ENCODE measurements at places on chromosomes 1 and 21. TPM values are rescaled to one million over a fixed set of nuclear protein-coding genes. Genes with fewer than 3 reads are reported as not detected.

HPCAL4 gene
- polyA plus RNA-seq = 0.13 TPM

DNA sequence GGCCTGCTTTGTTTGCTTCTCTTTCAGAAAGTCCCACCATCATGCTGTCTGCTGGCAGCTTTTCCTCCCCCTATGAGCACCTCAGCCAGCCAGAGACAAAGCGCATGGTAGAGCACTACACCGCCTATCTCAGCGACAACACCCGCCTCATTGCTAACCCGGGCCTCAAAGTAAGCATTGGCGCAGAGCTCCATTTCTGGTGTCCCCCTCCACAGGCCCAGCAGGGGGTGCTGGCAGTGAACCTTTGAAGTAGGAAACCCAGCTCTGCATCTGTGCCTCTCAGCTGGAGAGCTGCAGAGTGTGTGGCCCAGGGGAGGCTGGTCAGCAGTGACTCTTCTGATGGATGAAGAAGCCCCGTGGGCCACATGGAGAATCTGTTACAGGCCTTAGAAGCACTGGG, 81.2 kb upstream of the RAVER2 start:
- no peaks in the 10 kb centered on the region for H3K36me3 ChIP-seq
- H3K27ac ChIP-seq = no peak overlapping the region
- H3K4me3 ChIP-seq = no peak overlapping the region
- H3K27me3 ChIP-seq = peaks cover 2% of the 10 kb centered on the region
- no peaks in the 10 kb centered on the region for H3K4me1 ChIP-seq
- DNase-seq = no peak

GPR137B gene
- polyA plus RNA-seq = 9.1 TPM

GRCh38 chr1:39666772-39667171, 5.1 kb downstream of the NT5C1A start:
- H3K36me3 ChIP-seq = no peaks in the 10 kb centered on the region
- H3K4me1 ChIP-seq = no peaks in the 10 kb centered on the region
- no peak for DNase-seq
- no peak overlapping the region for H3K4me3 ChIP-seq
- H3K27me3 ChIP-seq = peaks cover 12% of the 10 kb centered on the region

SH2D5 gene
- polyA plus RNA-seq = not detected

DNA sequence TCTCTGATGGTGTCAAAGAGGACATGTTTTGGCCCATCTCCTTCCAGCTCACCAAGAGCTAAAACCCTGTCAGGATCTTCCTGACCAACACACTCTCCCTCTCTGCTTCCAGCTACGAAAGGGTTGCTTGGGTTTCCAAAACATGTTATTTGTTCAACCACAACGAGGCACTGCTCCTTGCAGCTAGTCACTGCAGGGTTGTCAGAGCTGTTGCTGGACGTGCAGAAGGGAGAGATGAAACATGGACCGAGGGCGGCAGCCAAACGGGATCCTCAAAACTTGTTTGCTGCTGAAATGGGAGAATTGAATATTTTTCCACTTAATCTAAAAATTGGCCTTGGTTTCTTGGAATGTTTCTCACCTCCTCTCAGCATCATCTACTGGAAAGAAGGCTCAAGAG, 12.4 kb downstream of the ZBTB18 start:
- H3K4me3 ChIP-seq = no peak overlapping the region
- no peak for DNase-seq
- no peak overlapping the region for H3K27ac ChIP-seq
- H3K27me3 ChIP-seq = peaks cover 8% of the 10 kb centered on the region
- H3K36me3 ChIP-seq = no peaks in the 10 kb centered on the region
- H3K4me1 ChIP-seq = no peaks in the 10 kb centered on the region

DNA sequence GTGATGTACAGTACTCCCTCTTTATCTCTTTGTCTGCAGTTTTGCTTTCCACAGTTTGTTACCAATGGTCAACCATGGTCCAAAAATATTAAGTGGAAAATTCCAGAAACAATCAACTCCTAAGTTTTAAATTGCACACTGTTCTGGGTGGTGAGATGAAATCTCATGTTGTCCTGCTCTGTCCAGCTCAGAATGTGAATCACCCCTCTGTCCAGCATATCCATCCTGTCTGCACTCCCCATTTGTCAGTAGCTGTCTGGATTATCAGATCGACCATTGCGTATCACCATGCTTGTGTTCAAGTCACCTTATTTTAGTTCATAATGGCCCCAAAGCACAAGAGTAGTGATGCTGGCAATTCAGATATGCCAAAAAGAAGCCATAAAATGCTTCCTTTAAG, 118.2 kb upstream of the PDE4B start:
- no peak overlapping the region for H3K4me3 ChIP-seq
- H3K27me3 ChIP-seq = peaks cover 6% of the 10 kb centered on the region
- H3K4me1 ChIP-seq = no peaks in the 10 kb centered on the region

- peak overlapping the region; percentile 89 for H3K27ac ChIP-seq
- peak overlapping the region; percentile 84 for H3K4me3 ChIP-seq
- H3K36me3 ChIP-seq = no peaks in the 10 kb centered on the region
- no peaks in the 10 kb centered on the region for H3K27me3 ChIP-seq
- H3K4me1 ChIP-seq = peaks cover 80% of the 10 kb centered on the region
These were observed 281.0 kb downstream of the PTPRC start for GRCh38 chr1:198919667-198920398.

NBPF4 gene
- not detected for polyA plus RNA-seq

DNA sequence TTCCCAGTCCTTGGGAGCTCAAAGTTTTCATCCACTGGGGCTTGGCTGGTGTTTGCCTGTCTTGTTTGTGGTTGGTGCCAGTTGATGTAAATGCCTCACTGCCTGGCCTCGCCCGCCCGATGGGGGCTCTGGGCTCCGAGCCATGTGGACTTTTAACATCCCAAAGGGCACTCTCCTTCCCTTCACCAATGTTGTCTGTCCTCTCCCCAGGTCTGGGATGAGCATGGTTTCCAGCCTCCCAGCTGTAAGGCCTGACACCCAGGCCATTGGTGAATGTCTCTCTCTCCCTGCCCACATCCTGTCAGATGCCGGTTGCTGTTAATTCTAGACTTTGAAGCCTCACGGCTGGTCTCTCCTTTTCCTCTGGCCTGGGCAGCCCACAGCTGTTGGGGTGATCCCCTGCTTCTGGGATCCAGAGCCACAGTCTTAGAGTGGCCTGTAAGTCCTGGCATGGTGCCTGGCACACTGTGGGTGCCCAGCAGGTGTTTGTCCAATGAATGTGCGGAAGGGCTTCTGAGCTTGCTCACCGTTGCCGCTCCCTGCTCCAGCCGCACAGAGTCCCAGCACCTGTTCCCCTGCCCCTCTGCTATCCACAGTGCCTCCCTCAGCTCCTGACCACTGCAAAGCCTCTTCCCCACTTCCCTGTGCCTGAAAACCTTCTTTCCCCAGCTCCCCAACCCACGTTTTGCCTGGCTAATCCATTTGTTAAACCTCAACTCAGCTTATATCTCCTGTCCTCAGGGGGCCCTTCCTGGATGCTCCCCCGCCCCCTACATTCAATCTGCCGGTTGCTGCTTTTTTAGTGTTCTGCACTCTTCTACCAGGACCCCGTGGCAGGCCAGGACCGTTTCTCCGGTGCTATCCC, 3.3 kb upstream of the C1orf174 start:
- peaks cover 36% of the 10 kb centered on the region for H3K4me1 ChIP-seq
- H3K36me3 ChIP-seq = no peaks in the 10 kb centered on the region
- DNase-seq = peak; percentile 69
- H3K27me3 ChIP-seq = peaks cover 9% of the 10 kb centered on the region
- H3K27ac ChIP-seq = peak overlapping the region; percentile 82

TACSTD2 gene
- polyA plus RNA-seq = not detected

DNA sequence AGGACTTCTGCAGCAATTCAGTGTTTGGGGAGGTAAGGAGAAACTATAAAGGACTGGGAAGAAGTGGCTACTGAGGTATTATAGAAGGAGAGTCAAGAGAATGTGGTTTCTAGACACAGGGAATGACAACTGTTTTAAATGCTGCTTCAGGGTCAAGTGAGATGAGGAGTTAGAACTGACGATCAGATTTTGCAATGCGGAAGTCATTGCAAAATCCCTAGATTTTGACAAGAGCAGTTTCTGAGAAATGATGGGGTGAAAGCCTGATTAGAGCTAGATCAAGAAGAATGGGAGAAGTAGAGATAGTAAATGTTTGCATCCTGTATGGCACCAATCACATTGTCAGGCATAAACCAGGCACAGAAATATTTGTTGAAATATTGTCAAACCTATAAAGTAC, 4.7 kb upstream of the TSNAX start:
- no peak for DNase-seq
- no peak overlapping the region for H3K27ac ChIP-seq
- H3K4me1 ChIP-seq = peaks cover 15% of the 10 kb centered on the region
- H3K4me3 ChIP-seq = no peak overlapping the region

GRCh38 chr1:114342376-114342775, 168.6 kb downstream of the TRIM33 start:
- H3K36me3 ChIP-seq = no peaks in the 10 kb centered on the region
- H3K4me1 ChIP-seq = peaks cover 96% of the 10 kb centered on the region
- H3K27ac ChIP-seq = peak overlapping the region; percentile 96

GRCh38 chr21:35256468-35256988, 207.4 kb upstream of the RUNX1 start:
- no peaks in the 10 kb centered on the region for H3K4me1 ChIP-seq
- peak overlapping the region; percentile 70 for H3K4me3 ChIP-seq
- peaks cover 1% of the 10 kb centered on the region for H3K27me3 ChIP-seq
- H3K36me3 ChIP-seq = no peaks in the 10 kb centered on the region
- H3K27ac ChIP-seq = peak overlapping the region; percentile 12
- DNase-seq = no peak

GRCh38 chr1:243597383-243597782, 252.7 kb downstream of the AKT3 start:
- peak; percentile 3 for DNase-seq
- peaks cover 6% of the 10 kb centered on the region for H3K27me3 ChIP-seq
- peaks cover 54% of the 10 kb centered on the region for H3K4me1 ChIP-seq
- peaks cover 7% of the 10 kb centered on the region for H3K36me3 ChIP-seq

DNA sequence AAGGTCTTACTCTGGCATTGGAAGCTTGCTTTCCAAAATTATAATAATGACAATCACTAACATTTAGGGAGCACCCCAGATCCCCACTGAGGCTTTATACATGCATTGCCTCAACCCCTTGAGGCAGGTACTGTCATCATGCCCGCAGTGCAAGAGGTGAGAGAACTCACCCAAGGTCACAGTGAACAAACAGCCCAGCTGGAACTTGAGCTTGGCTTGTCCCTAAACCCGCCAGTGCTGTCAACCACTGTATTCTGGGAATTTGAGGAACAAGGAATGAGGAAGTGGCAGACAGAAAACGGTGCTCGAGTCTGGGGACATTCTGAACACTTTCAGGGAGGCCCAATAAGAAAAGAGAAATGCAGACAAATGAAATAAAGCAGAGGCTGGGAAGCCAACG, 34.6 kb upstream of the TLR5 start:
- H3K27ac ChIP-seq = no peak overlapping the region
- H3K36me3 ChIP-seq = no peaks in the 10 kb centered on the region
- peaks cover 8% of the 10 kb centered on the region for H3K27me3 ChIP-seq
- H3K4me3 ChIP-seq = no peak overlapping the region
- H3K4me1 ChIP-seq = no peaks in the 10 kb centered on the region

DNA sequence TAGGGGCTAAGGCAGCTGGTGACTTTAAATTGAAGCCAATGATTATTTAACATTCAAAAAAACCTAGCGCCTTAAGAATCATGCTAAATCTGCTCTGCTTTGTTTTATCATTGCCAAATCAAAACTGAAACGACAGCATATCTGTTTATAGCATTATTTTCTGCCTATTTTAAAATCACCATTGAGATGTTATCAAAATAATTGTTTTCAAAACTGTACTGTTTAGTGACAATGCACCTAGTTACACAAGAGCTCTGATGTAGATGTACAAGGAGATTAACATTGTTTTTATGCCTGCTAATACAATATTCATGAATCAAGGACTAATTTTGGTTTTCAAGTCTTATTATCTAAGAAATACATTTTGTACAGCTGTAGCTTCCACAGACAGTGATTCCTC, 1521.3 kb downstream of the AMY1C start:
- no peak overlapping the region for H3K4me3 ChIP-seq
- no peak overlapping the region for H3K27ac ChIP-seq
- H3K36me3 ChIP-seq = peaks cover 4% of the 10 kb centered on the region

GRCh38 chr1:57550092-57550491, 126.2 kb upstream of the DAB1 start:
- H3K36me3 ChIP-seq = no peaks in the 10 kb centered on the region
- no peak overlapping the region for H3K27ac ChIP-seq
- DNase-seq = no peak
- H3K4me3 ChIP-seq = no peak overlapping the region
- H3K4me1 ChIP-seq = no peaks in the 10 kb centered on the region

AGPAT3 gene
- 5.6 TPM for polyA plus RNA-seq

DNA sequence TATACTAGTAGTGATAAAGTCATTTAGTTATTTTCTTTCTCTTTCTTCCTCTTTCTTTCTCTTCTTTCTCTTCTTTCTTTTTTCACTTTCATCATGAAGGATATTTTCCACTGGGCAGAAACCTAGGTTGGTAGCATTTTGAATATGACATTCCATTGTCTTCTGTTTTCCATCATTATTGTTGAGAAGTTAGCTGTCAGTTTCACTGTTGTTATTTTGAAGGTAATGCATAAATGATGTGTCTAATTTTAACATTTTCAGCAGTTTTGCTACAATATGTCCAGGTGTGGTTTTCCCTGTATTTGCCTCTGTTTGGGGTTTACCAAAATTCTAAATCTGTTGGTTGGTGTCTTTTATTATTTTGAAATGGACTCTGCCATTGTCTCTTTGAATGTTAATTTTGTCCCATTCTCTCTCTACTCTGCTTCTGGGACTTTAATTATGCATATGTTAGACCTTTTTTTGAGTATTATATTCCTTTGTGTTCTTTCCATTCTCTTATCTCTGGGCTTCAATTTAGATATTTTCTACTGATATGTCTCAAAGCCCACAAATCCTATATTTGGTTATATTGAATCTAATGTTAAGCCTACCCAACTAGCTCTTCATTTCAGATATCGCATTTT, 96.7 kb downstream of the HFM1 start:
- no peaks in the 10 kb centered on the region for H3K4me1 ChIP-seq
- no peak for DNase-seq
- no peak overlapping the region for H3K4me3 ChIP-seq

DNA sequence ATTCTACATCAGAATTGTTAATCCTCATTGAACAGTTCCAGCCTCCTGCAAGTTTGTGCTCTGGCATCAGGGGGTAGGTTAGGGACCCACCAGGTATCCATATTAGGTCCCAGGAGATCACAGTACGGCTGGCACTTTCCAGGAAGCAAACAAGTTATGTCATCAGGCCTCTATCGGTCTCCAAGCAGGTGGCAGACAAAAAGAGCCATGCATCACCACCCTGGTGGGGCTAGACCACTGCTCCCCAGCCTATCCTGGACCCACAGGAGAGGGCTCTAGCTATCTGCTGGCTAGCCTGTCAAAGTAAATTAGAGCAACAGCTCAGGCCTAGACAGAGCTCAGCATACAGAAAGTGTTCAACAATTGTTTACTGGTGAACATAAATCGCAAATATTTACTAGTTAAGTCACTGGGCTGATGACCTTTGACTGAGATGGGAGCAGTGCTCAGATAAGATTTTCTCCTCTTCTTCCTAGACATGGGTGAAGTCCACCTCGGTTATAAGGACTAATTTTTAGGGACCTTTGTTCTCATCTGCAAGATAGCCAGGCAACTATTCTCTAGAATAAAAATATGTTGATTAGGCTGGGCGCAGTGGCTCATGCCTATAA, 6.4 kb downstream of the NUAK2 start:
- peak; percentile 17 for DNase-seq
- peak overlapping the region; percentile 98 for H3K27ac ChIP-seq
- no peaks in the 10 kb centered on the region for H3K27me3 ChIP-seq
- H3K4me3 ChIP-seq = peak overlapping the region; percentile 89
- H3K4me1 ChIP-seq = peaks cover 99% of the 10 kb centered on the region

IFI16 gene
- 78.8 TPM for polyA plus RNA-seq

- H3K4me3 ChIP-seq = peak within 1 kb of the TSS; percentile 93
- DNase-seq = peak; percentile 94
- peaks cover 42% of the 10 kb centered on the region for H3K4me1 ChIP-seq
- peaks cover 7% of the 10 kb centered on the region for H3K27me3 ChIP-seq
These were observed at the start of gene GALNT2 for GRCh38 chr1:230066466-230067404. TSS of gene GALNT2 (plus strand) at chr1:230067238. CDS start at chr1:230067281, 43 bp downstream.
